ENCODE measurements at places on chromosomes 5 and 9.
A peak's percentile ranks its signal among the peaks of the same experiment; 100 is the strongest.

GRCh38 chr9:134585746-134586706, 55.6 kb upstream of the COL5A1 start:
- DNase-seq: peak; percentile 86

GRCh38 chr5:157718519-157718918, 12.7 kb upstream of the THG1L start:
- DNase-seq: peak; percentile 77

DNA sequence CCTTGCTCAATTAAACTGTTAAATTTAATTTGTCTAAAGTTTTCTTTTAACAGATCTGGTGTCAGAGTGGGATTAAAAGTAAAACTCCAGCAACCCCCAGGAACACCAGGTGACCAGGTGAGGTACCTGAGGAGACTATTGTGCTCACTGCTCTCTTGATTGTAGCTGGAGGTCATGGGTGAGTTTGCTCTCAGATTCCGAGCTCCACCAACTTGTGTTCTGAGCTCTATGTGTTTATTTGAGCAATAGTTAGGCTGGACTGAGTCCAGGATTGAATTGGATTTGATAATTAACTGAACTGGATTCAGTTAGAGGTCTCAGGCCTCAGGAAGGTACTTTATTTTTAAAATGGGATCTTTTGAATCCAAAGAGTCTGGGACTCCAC, 17.9 kb upstream of the SCGB3A2 start:
- no peak for DNase-seq

DNA sequence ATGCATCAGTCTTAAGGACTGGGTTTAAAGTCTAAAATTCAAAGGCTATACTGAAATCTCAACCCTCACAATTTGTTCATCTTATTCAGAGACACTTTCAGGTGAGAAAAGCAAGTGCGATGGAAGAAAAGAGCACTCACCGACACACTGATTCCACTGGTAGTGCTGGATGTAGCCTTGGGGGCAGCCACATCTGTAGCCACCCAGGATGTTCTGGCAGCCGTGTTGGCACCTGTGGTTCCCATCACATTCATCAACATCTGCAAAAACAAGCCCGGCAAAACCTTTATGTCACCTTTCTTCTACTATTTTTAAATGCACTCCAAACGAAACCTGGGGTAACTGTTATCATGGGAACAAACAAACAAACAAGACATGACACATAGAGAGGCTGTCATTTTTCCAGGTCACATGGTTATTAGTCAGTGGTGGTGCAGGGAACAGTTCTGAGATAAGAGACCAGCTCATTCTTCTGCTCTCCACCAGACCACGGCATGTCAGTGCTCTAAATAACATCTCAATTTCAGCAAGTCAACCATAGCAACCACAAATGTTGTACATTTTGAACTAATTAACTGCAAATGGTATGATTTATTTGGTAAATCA, 188.4 kb downstream of the SLC12A2 start:
- peak; percentile 26 for DNase-seq

GRCh38 chr9:113364951-113365350, 11.8 kb downstream of the HDHD3 start:
- DNase-seq: no peak

GRCh38 chr5:110623874-110624273, 102.6 kb downstream of the TMEM232 start:
- DNase-seq: no peak

DNA sequence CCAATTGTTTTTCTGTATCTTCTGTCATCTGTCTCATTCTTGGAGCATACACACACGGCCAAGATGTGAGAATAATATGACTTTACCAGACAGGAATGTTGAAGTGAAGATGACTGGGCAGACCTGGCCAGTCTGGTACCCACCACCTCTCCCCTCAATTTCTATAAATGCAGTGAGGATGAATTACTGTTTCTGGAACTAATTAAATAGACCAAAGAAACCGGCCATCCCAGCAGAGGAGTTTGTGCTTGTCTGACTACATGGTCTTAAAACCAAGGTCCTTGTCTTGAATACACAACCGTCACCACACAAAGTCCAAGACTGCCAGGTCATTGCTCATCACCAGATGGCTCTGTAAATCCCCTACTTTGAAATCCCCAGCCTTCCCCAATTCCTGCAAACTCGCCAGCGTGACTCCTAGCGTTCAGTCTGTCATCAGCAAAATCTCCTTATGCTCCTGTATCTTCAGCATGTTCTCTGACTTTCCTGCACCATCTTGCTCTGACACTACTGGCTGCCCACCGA, 147.2 kb downstream of the PDE4D start:
- peak; percentile 67 for DNase-seq

DNA sequence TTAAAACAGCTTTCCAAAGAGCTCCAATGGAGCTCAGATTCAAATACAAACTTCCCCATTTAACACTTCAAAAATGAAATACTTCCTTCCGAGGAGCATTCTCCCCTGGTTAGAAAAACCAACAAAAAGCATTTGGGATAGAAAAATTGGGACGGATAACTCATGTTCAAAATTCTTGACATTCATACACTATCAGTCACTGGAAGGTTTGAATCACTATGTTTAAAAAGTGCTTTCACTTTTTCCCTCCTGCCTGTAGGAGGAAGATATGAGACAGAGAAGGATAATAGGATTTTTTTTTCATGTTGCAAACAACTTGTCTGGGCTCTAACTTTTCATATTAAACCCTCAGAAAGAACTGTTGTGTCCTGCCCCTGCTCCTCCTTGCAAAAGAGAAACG, 412.0 kb downstream of the ACTL7B start:
- DNase-seq: peak; percentile 86

DNA sequence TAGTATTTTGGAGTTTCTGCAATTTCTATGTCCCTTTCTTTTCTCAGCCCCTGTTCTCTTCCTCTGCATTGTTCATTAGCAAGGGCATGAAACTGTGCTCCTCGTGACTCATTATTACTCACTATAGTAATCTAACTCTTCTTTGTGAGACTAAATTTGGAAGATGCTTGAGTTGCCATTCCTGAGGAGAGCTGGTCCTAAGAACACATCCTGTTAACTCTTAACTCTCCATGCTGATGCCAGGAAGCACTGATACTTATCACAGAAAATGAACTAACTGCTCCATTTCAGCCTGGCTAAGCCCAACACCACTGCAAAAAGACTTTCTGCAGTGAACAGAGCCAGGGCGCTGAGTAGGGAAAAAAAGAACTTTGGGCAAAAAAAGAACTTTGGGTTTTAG, 10.6 kb upstream of the CSNK1A1 start:
- DNase-seq: peak; percentile 95
